Cardiac ventricle fibroblast (primary cell): ENCODE measurements at places on chromosomes 16 and 17. TPM values are rescaled to one million over a fixed set of nuclear protein-coding genes. Genes with fewer than 3 reads are reported as not detected.

Gene KARS1
- 108 and 114 TPM in 2 replicates for total RNA-seq

Gene USP43
- not detected in 2 replicates for total RNA-seq

Gene CFAP97D1
- 0.20 TPM in 1 of 2 replicates, not detected in the other for total RNA-seq

Gene TP53
- total RNA-seq: 33.1 and 47.9 TPM in 2 replicates

Gene SBK1
- total RNA-seq: not detected in 2 replicates

Gene GPR139
- total RNA-seq: not detected in 2 replicates

Gene KRTAP17-1
- total RNA-seq: not detected in 2 replicates

Gene RND2
- 0.19 and 0.20 TPM in 2 replicates for total RNA-seq

Gene CCDC40
- 0.78 and 5.7 TPM in 2 replicates for total RNA-seq

Gene KRT16
- not detected in 2 replicates for total RNA-seq

Gene ANKRD40CL
- total RNA-seq: not detected in 2 replicates

Gene ARL4D
- total RNA-seq: 13.9 and 15.4 TPM in 2 replicates

Gene PITPNM3
- 0.62 and 1.2 TPM in 2 replicates for total RNA-seq

Gene RHBDL3
- total RNA-seq: 0.05 and 0.12 TPM in 2 replicates

Gene SMIM5
- not detected in 2 replicates for total RNA-seq

Gene OTOP2
- total RNA-seq: not detected in 2 replicates
